GM12864 (cell line): ENCODE measurements at places on chromosomes 3 and 15.

- DNase-seq = peak; percentile 90
These were observed 88.0 kb downstream of the NUP210 start for GRCh38 chr3:13332158-13332557.

GRCh38 chr15:37106490-37107001 lies 6.2 kb upstream of the MEIS2 start:
- no peak for DNase-seq

DNA sequence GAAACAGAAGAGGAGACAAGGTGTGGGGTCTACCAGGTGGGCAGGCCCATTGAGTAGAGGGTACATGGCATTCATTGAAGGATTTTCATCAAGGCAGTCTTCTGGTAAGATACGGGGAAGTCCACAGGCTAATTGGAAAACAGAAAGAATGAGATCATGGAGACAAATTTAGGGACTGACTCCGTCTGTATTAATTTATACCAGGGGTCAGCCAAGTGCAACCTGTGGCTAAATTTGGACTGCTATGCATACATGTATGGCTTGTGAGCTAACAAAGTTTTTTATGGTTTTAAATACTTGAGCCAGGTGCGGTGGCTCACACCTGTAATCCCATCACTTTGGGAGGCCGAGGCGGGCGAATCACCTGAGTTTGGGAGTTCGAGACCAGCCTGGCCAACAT lies 21.1 kb upstream of the SNRPN start:
- DNase-seq = no peak

DNA sequence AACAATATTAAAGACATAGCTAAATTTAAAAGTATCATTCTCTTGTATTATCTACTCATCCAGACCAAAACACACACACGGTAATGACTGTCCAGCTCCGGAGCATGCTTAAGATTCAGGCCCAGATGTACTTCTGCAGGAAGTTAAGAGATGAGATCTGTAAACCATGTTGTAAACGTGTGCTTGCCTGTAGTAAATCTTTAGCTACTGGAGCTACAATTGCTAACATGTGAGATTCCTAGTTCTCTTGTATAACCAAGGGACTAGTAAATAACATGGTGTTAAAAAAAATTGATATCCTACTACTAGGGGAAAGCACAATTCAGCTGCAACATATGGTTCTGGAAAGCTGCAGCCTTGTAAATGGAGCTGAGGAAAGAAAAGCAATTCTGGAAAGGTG lies 651.7 kb upstream of the CCDC54 start:
- DNase-seq = no peak

DNA sequence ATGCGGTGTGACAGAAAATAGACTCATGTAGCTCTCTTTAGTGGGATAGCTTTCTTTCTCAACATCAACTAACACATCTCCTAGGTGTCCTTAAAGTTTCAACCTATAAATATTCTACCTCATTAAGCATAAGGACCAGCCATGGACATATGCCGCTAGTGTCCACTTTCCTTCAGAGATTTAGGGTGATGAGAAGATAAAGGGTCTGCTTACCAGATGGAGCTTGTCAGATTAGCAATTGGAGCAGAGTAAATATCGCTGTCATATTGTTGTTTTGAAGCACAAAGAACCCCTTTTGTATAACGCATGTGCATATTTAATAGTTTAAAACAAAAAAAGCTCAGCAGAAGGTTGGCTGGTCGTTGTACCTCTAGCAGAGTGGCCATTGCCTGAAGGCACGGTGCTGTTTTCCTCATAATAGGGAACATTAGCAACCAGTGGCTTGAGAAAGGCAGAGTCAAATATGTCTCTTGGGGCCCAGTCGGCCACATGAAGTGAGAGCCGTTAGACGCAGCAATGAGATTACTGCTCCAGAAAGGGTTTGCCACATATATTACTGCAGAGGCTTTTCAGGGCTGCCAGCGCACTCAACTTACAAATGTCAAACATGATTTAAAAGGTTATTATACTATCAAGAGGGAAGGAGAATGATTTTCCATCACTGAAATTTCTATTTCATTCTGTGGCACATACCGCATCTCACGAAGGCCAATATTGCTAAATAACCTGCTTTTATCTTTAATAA lies 264.2 kb downstream of the ROBO2 start:
- DNase-seq = no peak

DNA sequence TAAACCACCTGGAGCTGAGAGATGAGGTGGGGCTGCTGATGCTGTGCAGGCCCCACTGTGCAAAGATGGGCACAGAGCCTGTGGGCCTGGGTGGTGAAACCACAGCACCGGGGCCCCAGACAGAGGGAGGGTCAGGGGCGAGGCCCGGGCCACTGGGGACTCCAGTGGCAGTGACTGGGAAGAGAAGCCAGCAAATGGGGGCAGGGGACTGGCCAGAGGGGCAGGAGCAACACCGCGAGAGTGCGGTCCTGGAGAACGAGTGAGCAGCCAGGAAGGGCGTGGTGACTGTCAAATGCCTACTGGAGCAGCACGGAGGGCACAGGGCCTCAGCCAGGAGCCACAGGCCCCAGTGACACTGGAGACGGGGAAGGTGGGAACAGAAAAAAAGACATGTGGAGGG lies 39.8 kb downstream of the HCN4 start:
- no peak for DNase-seq

DNA sequence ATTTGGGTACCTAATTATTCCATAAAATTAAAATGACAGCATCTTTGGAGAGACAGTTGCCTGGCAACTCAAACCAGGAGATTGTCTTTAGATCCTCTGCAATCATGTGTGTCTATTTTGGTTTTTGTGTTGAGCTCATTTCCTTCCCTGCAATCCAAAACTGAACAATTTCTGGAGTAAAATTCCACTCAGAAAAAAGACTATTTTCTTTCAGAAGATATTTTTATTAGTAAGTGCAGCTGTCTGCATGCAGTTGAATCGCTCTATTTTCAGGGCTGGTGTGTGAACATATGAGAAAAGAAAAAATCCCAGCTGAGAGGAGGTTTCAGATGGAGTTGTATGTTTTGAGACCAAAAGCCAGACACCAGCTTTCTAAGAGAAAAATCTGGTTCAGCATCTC lies 41.9 kb upstream of the DYNC1LI1 start:
- DNase-seq = no peak

GRCh38 chr3:62229211-62229610 lies 144.1 kb downstream of the FEZF2 start:
- no peak for DNase-seq

DNA sequence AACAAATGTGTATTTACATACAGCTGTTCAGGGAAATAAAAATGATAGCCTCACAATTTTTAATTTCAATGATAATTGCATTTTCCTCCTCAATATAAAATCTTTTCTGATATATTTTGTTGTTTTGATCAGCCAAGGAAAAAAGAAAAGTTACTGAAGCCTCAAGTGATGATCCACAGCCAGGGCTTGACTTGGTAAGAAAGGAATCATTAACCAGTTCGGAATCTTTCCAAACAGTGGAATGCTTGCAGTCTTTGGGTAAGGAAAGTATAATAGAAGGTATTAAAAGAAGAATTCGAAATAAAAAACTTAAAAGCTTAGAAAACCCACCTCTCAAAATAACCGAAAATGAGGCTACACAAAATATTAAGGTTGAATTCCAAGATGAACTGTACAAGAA lies 1.0 kb downstream of the TOPAZ1 start:
- no peak for DNase-seq

DNA sequence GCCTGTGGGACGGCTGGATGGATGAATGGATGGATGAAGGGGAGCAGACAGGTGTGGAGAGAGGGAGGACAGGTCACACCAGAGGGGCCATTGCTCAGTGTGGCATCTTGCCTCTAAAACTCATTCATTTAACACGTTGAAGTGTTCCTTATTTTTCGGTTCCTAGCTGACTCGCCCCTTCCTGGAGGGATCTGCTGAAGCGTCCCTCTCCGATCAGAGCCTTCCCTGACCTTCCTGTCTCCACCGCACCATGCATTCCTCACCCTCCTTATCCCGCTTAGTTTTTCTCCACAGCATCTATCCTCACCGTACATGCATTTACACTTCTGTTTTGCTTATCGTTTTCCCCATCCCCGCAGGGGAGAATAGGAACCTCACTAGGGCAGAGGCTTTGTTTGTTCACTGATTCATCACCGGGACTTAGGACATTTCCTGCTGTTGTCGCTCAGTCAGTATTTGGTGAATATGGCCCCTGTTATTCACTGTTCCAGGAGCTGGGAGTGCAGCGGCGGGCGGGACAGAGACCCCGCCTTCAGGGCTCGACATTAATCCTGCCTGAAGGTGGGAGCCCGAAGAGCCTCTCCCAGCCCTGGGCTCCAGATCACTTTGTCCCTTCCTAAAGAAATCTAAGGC lies 32.0 kb downstream of the FOXL2 start:
- no peak for DNase-seq

GRCh38 chr3:129277829-129278271 lies 820 bp upstream of the HMCES start:
- DNase-seq = no peak

DNA sequence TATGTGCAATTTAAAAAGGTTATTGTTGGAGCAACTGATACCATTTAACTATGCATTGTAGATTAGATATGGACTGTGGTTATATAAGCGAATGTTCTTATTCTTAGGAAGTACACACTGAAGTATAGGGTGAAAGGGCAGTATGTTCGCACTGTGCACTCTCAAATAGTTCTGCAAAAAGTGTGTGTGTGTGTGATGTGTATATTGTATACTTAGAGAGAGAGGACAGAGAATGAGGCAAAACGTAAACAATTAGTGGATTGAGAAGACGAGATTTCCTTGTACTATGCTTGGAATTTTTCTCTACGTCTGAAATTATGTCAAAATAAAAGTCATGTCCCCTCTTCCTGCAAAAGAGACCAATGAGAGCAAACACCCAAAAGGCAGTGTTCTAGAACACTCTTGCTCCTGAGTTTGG lies 30.4 kb downstream of the LSM3 start:
- DNase-seq = no peak

DNA sequence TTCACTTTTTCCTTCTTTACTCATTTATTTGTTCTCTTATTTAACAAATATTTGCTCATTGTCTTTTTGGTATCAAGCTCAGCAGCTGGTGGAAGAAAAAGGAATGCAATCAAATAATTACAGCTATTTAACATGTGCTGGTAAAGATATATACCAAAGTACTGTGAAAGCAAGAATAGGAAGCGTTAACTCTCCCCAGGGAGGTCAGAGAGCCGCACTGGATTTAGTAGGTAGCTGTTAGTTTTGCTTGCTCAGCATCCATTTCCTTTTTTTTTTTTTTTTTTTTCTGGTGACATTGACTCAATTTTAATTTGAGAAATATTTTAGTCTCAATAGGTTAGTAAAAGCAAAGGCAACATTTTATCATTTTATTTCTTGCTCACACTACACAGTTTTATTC lies 308.5 kb upstream of the MDFIC2 start:
- DNase-seq = no peak

DNA sequence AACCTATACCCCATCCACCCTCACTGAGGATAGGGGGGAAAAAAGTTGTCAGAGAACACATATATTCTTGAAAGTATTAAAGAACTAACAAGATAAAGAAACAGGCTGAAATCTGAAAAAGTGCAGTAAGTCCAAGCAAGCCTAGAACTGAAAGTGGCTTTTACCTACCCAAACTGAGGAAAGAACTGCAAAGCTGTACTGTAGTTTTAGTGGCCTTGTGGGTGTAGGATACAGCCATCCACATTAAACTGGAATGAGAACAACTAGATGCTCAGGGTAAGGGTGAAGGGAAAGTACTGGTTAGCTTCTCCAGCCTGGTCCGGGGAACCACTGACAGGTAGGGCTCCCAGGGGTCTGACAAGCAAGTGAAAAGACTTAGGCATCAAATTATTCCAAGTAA lies 10.1 kb downstream of the UBP1 start:
- no peak for DNase-seq

GRCh38 chr3:138907539-138907938 lies 39.4 kb downstream of the FOXL2 start:
- DNase-seq = no peak

DNA sequence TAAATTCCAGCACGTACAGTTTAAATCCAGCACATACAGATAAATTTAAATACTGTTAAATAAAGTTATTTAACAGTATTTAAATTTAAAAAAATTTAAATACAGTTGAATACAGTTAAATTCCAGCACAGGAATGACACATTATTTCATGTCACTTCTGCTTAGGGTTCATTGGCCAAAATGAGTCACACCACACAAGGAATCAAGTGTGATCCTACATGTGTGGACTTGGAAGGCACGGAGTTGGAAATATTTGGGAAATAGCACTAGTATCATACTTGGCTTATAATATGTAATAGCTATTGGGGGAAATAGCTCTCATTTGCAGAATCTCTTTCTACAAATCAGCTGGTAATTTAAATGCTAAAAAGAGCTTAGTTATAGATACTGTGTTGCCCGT lies 10.6 kb downstream of the RAB7A start:
- DNase-seq = no peak
